ENCODE measurements at places on chromosomes 16 and 17.

DNA sequence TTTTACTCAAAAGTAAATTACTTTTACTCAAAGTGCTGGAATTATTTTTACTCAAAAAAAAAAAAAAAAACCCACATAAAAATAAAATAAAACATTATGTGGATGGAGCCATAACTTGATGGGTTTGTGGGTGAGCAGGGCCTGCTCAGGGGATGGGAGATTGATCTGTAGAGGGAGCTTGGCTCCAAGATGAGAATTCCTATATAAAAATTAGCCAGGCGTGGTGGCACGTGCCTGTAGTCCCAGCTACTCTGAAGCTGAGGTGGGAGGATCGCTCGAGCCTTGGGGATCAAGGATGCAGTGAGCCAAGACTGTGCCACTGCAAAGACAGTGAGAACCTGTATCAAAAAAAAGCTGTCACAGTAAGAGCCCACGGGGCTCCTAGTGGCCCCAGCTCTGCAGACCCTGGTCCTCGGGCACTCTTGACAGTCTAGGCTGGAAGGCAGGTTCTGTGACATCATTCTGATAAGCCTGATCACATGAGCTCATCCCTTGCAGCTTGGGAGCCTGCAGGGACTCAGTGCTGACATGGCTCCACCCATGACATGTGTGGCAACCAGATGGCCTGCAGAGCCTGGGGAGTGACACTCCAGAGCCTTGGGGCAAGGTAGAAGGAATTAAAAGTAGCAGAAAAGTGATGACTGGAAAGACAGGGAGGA is 42.5 kb downstream of the ST3GAL2 start:
- no peaks in the 10 kb centered on the region for H3K27me3 ChIP-seq
- no peak for DNase-seq
- H3K4me1 ChIP-seq = peaks cover 11% of the 10 kb centered on the region
- no peak overlapping the region for H3K4me3 ChIP-seq
- H3K36me3 ChIP-seq = peaks cover 46% of the 10 kb centered on the region

DNA sequence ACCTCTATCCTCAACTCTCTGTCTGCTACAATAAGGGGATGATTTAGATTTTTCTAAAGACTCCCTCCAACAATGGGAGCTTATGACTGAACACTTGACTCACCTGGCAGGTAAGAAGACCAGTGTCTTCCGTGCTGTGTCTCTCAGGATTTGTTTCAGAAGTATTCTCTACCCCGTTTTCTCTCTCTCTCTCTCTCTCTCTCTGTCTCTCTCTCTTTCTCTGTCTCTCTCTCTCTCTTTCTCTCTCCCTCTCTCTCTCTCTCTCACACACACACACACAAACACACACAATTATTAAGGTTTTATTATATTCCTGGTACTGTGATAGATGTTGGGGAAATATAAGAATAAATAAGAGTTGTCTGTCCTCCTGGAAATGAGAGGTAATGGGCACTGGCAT is 263.9 kb downstream of the TOX3 start:
- no peak overlapping the region for H3K4me3 ChIP-seq
- peaks cover 3% of the 10 kb centered on the region for H3K27me3 ChIP-seq
- no peak for DNase-seq
- H3K36me3 ChIP-seq = no peaks in the 10 kb centered on the region
- no peak overlapping the region for H3K27ac ChIP-seq
- H3K4me1 ChIP-seq = no peaks in the 10 kb centered on the region

DNA sequence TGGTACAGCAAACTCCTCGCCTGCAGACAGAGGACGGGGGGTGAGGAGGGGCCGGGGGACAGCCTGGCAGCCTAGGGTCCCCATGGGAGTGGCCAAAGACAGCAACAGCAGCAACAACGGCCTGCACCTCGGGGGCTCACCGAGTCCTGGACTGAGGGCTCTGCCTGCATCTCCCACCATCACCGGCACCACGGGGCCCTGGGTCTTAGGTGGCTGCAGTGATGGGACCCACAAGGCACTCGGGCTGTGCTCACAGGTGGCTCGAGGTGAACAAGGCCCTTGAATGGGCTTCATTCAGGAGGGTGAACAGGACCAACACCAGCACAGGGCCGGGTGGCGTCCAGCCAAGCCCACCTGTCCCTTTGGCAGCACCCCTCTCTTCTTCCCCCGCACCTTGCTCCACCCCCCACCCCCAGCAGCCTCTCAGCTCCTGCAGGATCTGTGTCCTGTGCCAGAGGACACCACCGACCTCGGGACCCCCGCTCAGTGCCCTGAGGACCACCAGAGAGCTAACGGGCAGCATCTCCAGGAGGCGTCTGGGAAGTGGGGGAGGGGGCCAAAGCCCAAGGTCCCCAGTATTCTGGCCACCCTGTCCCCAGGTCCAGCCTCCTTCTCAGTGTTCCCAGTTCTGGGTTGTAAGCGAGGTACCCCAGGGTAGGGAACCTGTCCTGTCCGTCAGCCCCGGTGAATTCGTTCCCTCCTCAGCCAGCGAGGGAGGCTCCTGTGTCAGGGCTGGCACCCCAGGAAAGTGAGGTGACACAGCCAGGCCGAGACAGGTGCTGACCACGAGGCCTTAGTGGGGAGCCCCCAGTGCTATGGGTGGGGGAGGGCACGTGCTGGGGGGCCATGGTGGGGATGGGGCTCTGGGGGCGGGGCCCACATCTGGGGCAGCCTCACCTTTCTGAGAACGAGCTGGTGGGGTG is 94.3 kb downstream of the TBC1D16 start:
- H3K36me3 ChIP-seq = peaks cover 67% of the 10 kb centered on the region
- H3K4me1 ChIP-seq = peaks cover 6% of the 10 kb centered on the region
- no peaks in the 10 kb centered on the region for H3K27me3 ChIP-seq
- DNase-seq = no peak

- no peaks in the 10 kb centered on the region for H3K27me3 ChIP-seq
- no peak overlapping the region for H3K4me3 ChIP-seq
- no peaks in the 10 kb centered on the region for H3K36me3 ChIP-seq
These were observed 12.3 kb downstream of the PLXDC1 start for GRCh38 chr17:39139161-39139511.

DNA sequence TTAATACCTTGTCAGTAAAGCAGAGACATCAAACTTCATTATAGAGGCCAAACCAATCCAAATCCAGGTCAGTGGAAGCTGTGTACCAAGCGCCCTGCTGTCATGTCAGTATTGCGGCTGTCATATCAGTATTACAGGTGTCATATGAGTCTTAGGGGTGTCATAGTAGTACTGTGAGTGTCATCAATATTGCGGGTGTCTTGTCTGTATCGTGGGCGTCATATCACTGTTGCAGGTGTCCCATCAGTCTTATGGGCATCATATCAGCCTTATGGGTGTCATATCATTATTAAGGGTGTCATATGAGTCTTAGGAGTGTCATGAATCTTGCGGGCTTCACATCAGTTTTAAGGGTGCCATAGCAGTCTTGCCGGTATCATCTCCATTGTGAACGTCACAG is 6.0 kb upstream of the PRDM7 start:
- DNase-seq = no peak
- H3K36me3 ChIP-seq = no peaks in the 10 kb centered on the region
- H3K27ac ChIP-seq = no peak overlapping the region
- H3K27me3 ChIP-seq = no peaks in the 10 kb centered on the region
- no peak overlapping the region for H3K4me3 ChIP-seq

GRCh38 chr16:2925951-2926649 is 14.4 kb downstream of the FLYWCH1 start:
- no peak overlapping the region for H3K27ac ChIP-seq
- no peak for DNase-seq
- H3K27me3 ChIP-seq = no peaks in the 10 kb centered on the region
- H3K4me1 ChIP-seq = peaks cover 4% of the 10 kb centered on the region
- H3K36me3 ChIP-seq = peaks cover 22% of the 10 kb centered on the region
- H3K4me3 ChIP-seq = no peak overlapping the region

- DNase-seq = no peak
- no peaks in the 10 kb centered on the region for H3K36me3 ChIP-seq
- no peaks in the 10 kb centered on the region for H3K4me1 ChIP-seq
- peaks cover 52% of the 10 kb centered on the region for H3K27me3 ChIP-seq
- no peak overlapping the region for H3K4me3 ChIP-seq
These were observed 95.5 kb downstream of the SDK2 start for GRCh38 chr17:73548620-73549311.

DNA sequence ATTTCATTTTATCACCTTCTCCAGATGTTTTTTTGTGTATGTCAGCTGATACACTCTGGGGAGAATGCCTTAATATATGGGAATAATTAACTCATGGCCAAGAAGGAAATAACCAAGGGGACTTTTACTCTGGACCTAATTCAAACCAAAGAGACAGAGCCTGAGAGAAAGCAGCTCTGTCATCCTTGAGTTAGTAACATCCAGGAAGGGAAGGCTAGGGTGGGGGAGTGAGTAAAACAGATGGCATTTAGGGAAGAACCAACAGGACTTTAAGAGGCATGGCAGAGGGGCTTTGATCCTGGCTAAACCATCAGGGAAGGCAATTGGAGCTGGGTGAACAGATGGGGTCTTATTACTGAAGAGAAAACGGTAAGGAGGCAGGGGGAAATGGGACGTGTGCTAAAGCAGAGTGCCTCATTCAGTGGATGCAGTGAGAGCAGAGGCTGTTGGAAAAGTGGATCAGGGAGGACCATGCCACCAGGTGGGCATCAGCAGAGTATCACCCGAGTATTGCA is 2.5 kb upstream of the SMPD3 start:
- H3K36me3 ChIP-seq = no peaks in the 10 kb centered on the region
- no peaks in the 10 kb centered on the region for H3K27me3 ChIP-seq
- peaks cover 13% of the 10 kb centered on the region for H3K4me1 ChIP-seq
- no peak for DNase-seq
- H3K27ac ChIP-seq = no peak overlapping the region
- no peak overlapping the region for H3K4me3 ChIP-seq

- H3K4me3 ChIP-seq = no peak overlapping the region
- no peak for DNase-seq
- H3K27me3 ChIP-seq = no peaks in the 10 kb centered on the region
- H3K27ac ChIP-seq = no peak overlapping the region
- H3K4me1 ChIP-seq = peaks cover 24% of the 10 kb centered on the region
These were observed 208.5 kb downstream of the STX8 start for GRCh38 chr17:9367156-9367555.

DNA sequence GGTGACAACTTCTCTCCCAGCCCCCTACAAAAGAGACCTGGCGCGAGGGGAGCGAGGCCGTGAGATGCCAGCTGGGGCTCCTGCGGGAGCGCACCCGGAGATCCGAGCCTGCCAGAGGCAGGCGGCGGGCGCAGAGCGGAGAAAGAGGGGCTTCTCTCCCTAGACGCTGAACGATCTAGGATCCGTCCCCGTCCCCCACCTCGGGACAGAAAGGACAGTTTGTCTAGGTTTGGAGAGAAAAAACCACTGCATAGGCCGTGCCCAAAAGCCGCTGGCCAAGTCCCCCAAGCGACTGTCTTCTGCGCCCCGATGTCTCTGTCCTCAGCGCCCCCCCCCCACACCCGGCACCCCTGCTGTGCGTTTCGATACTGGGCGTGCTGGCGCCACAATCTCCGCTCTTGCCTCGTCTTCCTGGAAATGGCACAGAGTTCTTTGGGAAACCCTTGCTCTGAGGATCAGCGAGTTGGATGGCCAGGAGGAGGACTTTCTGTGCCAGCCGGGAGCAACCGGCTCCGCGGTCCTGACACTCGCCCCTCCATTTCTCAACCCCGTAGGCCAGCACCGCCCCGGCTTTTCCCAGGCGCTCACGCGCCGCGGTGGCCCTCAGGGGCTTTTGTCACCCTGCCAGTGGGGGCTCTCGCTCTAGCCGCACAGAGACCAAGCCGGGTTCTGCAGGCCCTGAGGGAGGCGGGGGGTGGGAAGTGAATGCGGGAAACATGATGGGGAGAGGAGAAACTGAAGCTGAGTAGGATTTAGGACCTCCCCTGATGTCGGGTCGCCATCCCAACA is 1.0 kb downstream of the SSTR2 start:
- H3K4me3 ChIP-seq = peak overlapping the region; percentile 45
- H3K4me1 ChIP-seq = peaks cover 14% of the 10 kb centered on the region
- DNase-seq = no peak
- no peak overlapping the region for H3K27ac ChIP-seq

DNA sequence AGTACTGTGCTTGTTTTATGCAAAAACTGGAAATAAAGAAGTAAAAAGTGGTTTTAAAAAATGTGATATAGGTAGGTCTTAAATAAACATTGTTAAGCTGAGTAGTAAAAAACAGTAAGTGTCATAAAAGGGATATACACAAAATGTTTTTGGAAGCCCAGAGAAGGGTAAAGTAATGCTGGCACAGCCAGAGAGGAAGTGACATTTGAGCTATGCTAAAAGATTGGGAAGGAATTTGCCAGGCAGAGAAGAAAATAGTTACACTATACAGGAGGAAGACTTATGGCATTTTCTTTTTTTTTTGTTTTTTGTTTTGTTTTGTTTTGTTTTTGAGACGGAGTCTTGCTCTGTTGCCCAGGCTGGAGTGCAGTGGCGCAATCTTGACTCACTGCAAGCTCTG is 40.8 kb upstream of the TAOK1 start:
- H3K27ac ChIP-seq = no peak overlapping the region
- H3K27me3 ChIP-seq = no peaks in the 10 kb centered on the region
- no peaks in the 10 kb centered on the region for H3K36me3 ChIP-seq
- no peak overlapping the region for H3K4me3 ChIP-seq

- H3K27ac ChIP-seq = no peak overlapping the region
- no peaks in the 10 kb centered on the region for H3K36me3 ChIP-seq
- no peaks in the 10 kb centered on the region for H3K4me1 ChIP-seq
- no peaks in the 10 kb centered on the region for H3K27me3 ChIP-seq
These were observed 165.0 kb upstream of the ELAC2 start for GRCh38 chr17:13182854-13183253.

Data from esophagus muscularis mucosa (tissue), 4 donors.